ENCODE measurements at places on chromosomes 13 and 19.

DNA sequence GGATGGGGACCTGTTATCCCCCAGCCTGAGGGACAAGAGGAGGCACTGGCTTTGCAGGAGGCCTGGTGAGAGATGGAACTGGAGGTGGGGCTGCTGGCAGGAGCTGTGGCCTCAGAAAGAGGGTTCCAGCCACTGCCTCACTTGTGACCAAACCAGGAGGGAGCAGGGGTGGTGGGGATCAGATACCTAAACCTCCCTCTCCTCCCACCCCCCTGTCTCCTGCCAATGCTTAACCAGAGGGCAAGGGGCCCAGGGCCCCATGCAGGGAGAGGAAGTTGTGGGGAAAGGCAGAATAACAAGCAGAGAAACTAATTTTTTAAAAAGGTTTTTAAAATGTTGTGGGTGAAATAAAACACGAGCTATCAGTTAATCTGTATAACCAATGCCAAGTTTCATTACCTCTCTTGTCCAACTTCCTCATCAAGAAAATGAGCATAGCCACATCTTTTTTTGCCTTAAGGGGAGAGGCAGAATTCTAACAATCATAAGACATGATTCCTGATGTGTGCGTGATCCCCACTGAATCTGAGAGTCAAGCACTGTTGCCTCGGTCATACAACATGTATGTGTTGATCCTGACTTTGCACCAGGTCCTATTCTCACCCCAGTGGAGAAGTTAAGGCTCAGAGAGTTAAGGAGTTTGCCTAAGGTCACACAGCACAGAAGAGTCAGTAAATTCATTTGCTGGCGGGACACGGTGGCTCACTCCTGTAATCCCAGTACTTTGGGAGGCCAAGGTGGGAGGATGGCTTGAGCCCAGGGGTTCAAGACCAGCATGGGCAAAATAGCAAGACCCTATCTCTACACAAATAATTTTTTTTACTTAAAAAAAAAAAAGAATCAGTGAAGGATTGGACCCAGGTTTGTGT, 12.9 kb downstream of the FXYD5 start:
- DNase-seq = no peak

GRCh38 chr13:41909506-41909905, 51.4 kb downstream of the VWA8 start:
- DNase-seq = no peak

DNA sequence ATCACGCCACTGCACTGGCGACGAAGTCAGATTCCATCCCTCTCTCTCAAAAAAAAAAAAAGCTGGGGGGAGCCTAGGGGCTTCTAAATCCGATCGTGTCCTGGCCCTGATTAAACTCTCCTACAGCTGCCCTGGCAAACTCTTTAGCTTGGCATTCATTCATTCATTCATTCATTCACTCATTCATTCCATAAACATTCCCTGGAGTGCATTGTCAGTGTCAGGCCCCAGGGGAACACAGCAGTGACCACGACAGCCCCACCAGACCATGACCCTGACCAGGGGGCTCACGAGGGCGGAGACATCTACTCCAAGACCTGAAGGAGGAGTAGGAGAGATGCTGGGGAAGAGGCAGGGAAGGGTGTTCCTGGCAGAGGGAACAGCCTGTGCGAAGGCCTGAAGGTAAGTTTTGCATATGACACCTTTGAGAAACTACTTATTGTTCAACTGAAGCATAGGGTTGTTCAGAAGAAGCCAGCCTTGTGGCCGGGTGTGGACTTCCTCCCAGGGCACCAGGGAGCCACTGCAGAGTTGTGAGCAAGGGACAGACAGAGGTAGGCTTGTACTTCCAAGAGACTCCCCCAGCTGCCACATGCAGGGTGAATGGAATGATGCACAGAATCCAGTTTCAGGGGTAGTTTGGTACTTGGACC, 24.5 kb downstream of the CEACAM16 start:
- DNase-seq = no peak

DNA sequence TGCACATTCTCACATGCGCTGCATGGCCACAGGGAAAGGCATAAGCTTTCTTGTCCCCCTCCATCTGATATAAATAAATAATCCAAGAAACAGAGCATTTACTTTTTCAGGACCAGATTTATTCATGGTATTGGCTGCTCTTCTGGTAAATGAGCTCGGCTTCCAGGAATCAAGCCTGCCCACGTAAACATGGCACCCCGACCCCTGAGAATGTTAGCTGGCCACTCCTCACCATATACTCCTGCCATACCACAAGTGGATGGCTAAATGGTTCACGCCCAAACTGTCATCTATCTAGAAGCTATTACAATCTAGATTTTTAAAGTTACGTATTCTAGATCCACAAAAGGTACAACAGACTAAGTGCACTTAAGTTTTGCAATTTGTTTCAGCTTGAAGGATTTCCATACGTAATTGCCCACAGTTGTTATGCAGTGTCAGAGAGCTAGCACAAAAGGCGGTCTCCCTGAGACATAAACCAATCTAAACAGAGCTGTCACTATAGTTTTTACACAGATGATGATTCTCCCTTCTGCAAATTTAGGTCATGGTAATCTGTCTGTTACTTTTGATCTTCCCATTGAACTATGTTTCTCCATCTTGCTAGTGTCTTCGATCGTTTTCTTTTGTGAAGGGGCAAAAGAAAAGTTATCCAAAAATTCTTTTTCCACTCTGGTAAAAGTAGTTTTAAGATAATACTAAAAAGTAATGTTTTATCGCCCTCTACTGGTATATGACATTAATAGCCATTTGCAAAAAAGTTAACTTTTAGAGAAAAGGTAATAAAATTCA, 16.2 kb upstream of the FOXO1 start:
- no peak for DNase-seq

GRCh38 chr13:47932950-47933923, 67.8 kb downstream of the SUCLA2 start:
- DNase-seq = no peak

GRCh38 chr19:17196610-17197009, 18.5 kb upstream of the USE1 start:
- no peak for DNase-seq

GRCh38 chr19:35011737-35012682, 11.9 kb downstream of the GRAMD1A start:
- DNase-seq = no peak

- peak; percentile 60 for DNase-seq
Observed at GRCh38 chr19:41324921-41325639, 15.1 kb downstream of the CCDC97 start.

DNA sequence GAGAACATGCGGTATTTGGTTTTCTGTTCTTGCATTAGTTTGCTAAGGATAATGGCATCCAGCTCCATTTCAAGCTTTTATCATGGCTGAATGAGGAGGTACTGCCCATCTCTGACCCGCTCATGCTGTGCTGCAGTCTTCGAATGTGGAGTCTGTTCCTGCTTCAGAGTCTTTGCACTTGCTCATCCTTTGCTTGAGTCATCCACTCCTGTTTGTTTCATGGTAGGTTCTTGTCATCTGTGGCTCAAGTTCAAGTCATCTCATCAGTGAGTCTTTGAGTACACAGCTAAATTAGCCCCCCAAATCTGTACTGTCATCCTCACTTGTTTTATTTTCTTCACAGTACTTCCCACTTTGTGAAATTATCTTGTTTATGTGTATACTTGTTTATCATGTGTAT, 5.4 kb downstream of the UCHL3 start:
- no peak for DNase-seq

GRCh38 chr19:47144630-47145029, 14.0 kb downstream of the SAE1 start:
- no peak for DNase-seq

DNA sequence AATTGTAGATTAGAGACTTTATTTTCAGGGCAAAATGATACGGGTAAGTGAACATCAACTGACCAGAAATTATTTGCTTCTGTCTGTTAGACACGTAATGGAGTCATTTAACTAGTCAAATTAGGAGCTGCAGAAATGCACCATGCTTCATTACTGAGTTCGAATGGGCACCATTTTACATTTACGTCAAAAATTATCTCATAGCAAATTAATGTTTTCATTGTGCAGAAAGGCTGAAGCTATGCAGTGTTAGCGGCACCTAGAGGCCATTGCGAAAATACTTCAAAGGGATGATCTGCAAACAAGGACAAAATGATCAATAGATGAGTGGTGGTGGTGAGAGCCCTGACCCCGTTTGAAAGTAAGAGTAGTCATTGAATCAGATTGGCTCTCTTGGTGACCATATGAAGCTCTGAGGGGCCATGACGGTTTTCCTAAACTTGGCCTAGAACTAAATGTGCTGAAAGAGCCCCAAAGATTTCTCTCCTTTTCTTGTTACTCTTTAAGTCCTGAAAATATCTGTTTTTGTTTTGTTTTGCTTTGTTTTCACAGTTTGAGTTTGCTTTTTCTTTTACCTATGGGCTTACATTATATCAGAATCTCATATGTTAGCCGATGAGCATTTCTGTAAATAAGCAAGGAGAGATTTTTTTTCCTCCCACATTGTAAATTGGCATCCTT, 277.9 kb downstream of the ZNF536 start:
- peak; percentile 58 for DNase-seq

DNA sequence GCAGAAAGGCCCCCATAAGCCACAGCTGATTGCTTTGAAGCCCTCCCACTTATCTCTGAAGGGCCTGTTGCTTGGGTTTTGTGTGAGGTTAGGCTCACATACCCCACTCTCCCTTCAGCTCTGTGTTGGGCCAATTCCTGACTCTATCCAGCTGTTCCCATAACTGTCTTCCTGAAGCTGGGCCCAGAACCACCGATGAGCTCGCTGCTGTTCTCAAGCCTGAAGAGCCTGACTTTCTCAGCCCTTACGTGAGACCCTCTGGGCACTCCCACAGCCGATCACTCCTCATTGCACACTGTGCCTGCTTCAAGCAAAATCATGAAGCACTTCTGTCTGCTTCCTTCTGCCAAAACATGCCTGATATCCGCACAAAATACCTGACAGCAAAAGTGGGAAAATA, 124.1 kb downstream of the CRYL1 start:
- no peak for DNase-seq

GRCh38 chr13:30905932-30906383, at the start of gene MEDAG:
Gene MEDAG (plus strand): TSS chr13:30906271. CDS start chr13:30906516, 245 bp downstream.
- peak; percentile 27 for DNase-seq

- no peak for DNase-seq
Observed at GRCh38 chr13:44516771-44517170, 59.4 kb downstream of the TSC22D1 start.

DNA sequence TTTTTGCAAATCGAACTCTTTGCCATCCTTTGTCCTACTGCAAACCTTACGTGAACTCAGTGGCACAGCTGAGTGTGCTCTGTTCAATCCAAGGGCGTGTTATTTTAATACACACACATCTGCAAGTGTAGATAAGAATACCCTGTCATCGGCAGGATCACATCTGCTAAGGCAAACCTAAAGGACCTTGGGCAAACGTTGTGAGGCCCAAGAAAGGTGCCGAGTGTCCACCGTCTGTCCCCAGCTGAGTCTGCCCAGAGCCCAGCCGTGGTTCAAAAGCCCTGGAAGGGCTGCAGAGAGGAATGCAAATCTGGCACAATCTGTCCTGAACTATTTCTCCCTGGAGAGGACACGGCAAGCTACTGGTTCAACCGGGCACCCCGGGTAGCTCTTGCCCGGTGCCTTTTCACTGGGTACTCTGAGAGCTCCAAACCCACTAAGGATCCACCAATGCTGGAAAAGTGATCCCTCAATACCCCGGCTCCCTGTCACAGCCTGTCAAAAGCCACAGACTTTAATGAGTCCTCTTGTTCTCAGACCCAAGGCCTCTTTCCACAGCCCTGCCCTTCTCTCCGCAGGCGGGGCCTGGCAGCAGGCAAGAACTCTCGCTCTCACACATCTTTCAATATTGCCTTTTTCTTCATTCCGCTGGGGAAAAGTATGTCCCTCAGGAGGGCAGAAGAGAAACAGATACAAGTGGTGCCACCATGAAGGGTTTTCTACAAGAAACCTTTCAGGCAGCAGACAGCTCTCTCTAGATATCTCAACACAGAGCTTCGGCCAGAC, 17.0 kb downstream of the SLC7A1 start:
- DNase-seq = no peak

DNA sequence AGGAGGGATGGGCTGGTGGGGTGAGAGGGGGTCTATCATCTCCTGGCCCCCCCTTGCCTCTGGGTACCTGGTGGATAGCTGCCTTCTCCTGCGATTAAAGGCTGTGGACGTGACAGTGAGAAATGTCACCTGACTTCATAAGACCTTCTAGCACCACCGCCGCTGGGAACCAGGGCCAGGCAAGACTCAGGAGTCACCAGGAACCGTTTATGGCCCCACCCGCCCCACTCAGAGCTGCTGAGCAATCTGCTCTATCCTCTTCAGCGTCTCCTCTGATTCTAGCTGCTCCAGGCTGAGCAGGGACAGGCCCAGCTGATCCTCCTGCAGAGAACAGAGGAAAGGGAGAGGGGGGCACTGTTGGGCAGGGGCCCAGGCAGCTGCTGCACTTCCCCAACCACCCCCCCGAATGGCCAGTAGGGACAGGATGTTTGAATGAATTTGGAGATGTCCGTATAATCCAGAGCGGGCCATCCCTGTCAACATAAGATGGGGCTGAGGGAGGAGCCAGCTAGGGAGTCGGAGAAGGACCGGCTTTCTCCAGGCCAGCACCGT, 10.9 kb downstream of the KLC3 start:
- no peak for DNase-seq

GRCh38 chr13:66864627-66865026, 365.5 kb downstream of the PCDH9 start:
- no peak for DNase-seq

DNA sequence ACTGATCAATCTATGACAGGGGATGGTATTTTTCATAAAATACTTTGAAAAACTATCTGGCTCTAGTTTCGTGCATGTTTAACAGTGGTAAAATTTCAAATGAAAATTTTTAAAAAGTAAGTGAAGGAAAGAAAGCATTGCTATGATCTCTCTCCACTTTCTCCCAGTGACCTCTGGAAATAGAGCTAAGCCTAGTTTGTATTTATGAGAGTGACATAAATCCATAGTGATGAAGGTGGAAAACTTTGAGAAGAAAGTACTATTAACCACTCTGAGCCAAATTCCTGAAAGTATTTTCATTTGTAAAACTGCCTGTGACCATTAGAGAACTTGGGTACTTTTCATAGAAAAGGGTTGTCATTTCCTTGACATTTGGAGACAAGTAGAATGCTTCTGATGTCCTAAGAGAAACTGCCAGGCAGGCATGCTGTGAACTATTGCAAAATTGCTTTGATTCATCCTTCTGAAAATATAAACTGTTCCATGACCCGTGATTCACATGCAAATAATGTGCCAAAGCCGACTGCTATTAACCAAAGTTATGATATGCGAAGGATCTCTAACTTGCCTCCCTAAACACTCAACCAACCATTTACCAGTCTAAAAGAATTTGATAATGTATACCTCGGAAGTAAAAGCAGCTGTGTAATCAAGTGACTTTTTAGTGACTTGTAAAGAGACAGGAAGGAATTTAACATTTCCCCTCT, 133.2 kb downstream of the VWA8 start:
- no peak for DNase-seq

GRCh38 chr19:37074111-37074510, 4.1 kb upstream of the ZNF420 start:
- no peak for DNase-seq

DNA sequence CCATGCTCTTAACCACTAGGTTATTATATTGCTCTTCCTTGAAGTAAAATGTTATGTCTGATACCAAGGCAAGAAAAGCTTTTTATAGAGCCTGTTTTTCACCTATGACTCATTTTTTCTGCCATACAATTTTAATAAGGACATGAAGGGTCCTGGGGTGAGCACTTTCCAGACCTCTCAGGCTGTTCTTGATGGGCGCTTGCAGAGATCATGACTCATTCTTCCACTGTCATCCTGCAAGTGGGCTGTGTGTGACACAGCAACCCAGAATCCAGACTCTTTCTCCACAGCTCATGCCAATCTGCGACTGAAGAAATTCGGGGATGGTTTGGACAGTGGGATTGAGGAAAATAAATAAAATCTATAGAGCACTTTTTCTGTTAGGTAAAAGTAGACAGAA, 506.7 kb upstream of the NBEA start:
- DNase-seq = no peak
